ENCODE measurements at places on chromosomes 5 and 9. TPM values are rescaled to one million over a fixed set of nuclear protein-coding genes. Genes with fewer than 3 reads are reported as not detected.

The PCDHGB3 gene
- total RNA-seq: 0.46 TPM

The SPINK7 gene
- 4.2 TPM for total RNA-seq

The GPR150 gene
- not detected for total RNA-seq

The ZNF484 gene
- total RNA-seq: 4.9 TPM

The FAM221B gene
- not detected for total RNA-seq

The LTC4S gene
- 1.4 TPM for total RNA-seq

All from airway epithelial cell (primary cell).